ENCODE measurements at places on chromosomes 2 and 18. TPM values are rescaled to one million over a fixed set of nuclear protein-coding genes. Genes with fewer than 3 reads are reported as not detected.

Gene POTEE
- total RNA-seq = 0.40 TPM

GRCh38 chr2:216992056-216992675 lies 132.3 kb upstream of the TNP1 start:
- no peaks in the 10 kb centered on the region for H3K36me3 ChIP-seq
- no peak overlapping the region for H3K27ac ChIP-seq
- H3K4me3 ChIP-seq = no peak overlapping the region
- no peak for DNase-seq
- no peaks in the 10 kb centered on the region for H3K27me3 ChIP-seq

GRCh38 chr2:201357221-201357620 lies at the start of gene FLACC1:
TSS of gene FLACC1 (minus strand) at chr2:201357345. CDS start at chr2:201351404, 5,941 bp downstream.
- no peak for DNase-seq
- peaks cover 16% of the 10 kb centered on the region for H3K36me3 ChIP-seq

Gene GPAT2
- 19.6 TPM for total RNA-seq

DNA sequence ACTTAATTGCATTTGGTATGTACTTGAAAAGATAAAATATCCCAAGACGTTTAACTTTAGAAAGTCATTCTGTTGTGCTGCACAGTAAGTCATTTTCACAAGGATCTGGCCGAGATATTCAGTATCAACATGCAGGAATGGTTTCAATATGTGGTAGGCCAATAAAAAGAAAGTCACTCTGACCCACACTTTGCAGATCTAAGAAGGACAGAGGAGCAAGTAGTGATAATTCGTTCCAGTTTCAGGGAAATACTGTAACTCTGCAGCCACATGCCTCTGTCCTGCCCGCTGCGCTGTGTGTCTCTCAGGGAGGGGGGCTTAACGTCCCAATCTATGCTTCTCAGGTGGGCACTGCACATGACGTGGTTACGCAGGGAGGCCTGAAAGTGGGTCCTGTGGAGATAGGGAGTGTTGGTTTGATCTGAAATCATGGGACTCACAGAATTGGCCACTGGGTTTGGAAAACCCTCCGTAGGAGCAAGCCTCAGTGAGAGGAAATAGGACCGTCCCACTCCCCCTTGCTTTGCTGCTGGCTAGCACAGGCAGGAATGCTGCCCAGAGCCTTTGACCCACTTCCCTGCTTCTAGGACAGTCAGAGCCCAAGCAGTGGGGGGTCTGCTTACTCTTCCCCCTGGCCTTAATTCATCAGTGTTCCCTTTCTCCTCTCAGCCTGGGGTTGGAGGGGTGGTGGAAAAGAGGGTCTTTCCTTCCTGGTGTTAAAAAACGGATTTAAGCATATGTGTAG lies 314.7 kb upstream of the SPRED2 start:
- DNase-seq = no peak
- H3K36me3 ChIP-seq = no peaks in the 10 kb centered on the region
- no peaks in the 10 kb centered on the region for H3K4me1 ChIP-seq
- no peak overlapping the region for H3K4me3 ChIP-seq
- no peaks in the 10 kb centered on the region for H3K27me3 ChIP-seq
- H3K27ac ChIP-seq = no peak overlapping the region

GRCh38 chr2:238182362-238182761 lies 21.1 kb downstream of the ILKAP start:
- H3K27ac ChIP-seq = no peak overlapping the region
- H3K27me3 ChIP-seq = no peaks in the 10 kb centered on the region
- H3K4me3 ChIP-seq = no peak overlapping the region
- peaks cover 8% of the 10 kb centered on the region for H3K4me1 ChIP-seq

GRCh38 chr2:217947383-217948350 lies 55.1 kb downstream of the TNS1 start:
- peaks cover 18% of the 10 kb centered on the region for H3K4me1 ChIP-seq
- H3K27me3 ChIP-seq = peaks cover 30% of the 10 kb centered on the region
- H3K4me3 ChIP-seq = no peak overlapping the region

Gene RNF138
- 72.9 TPM for total RNA-seq

- H3K4me1 ChIP-seq = peaks cover 50% of the 10 kb centered on the region
- no peak for DNase-seq
- no peak overlapping the region for H3K4me3 ChIP-seq
Measured at GRCh38 chr18:36126668-36127067, 2.5 kb downstream of the SLC39A6 start.
